ENCODE measurements at places on chromosomes 5 and 9. TPM values are rescaled to one million over a fixed set of nuclear protein-coding genes. Genes with fewer than 3 reads are reported as not detected.

FCN1 gene
- total RNA-seq: not detected

LRRC14B gene
- not detected for total RNA-seq

FBP2 gene
- 0.29 TPM for total RNA-seq

MUSK gene
- 0.18 TPM for total RNA-seq

PLCXD3 gene
- 5.7 TPM for total RNA-seq

CTNND2 gene
- not detected for total RNA-seq

FIBCD1 gene
- 2.8 TPM for total RNA-seq

SPRY4 gene
- total RNA-seq: 31.7 TPM

PRLR gene
- 11.5 TPM for total RNA-seq

LMNB1 gene
- total RNA-seq: 71.8 TPM

ZBTB26 gene
- 2.1 TPM for total RNA-seq

CCDC183 gene
- under 0.01 TPM for total RNA-seq

ARL14EPL gene
- total RNA-seq: 0.29 TPM

NTNG2 gene
- 0.58 TPM for total RNA-seq

PCDHA1 gene
- not detected for total RNA-seq

ZCCHC10 gene
- 7.6 TPM for total RNA-seq

C9 gene
- total RNA-seq: not detected

TAF11L10 gene
- not detected for total RNA-seq

FAM78A gene
- 0.29 TPM for total RNA-seq

SPATA31D4 gene
- not detected for total RNA-seq

PHF24 gene
- total RNA-seq: not detected

AIF1L gene
- not detected for total RNA-seq

LCN9 gene
- not detected for total RNA-seq

TRIM23 gene
- 15.6 TPM for total RNA-seq

FRRS1L gene
- under 0.01 TPM for total RNA-seq

C5orf63 gene
- 2.6 TPM for total RNA-seq

TRPM6 gene
- total RNA-seq: not detected

SEC16A gene
- 40.9 TPM for total RNA-seq

ALDH7A1 gene
- total RNA-seq: 22.9 TPM

PCDHGC5 gene
- total RNA-seq: 1.2 TPM

GZMA gene
- total RNA-seq: not detected

FAM221B gene
- total RNA-seq: not detected

CDH6 gene
- total RNA-seq: 0.29 TPM

TRIM36 gene
- 1.2 TPM for total RNA-seq

LCN15 gene
- not detected for total RNA-seq

COL5A1 gene
- 212 TPM for total RNA-seq

IFNA21 gene
- total RNA-seq: not detected

CDX1 gene
- not detected for total RNA-seq

STKLD1 gene
- total RNA-seq: 1.7 TPM

GFI1B gene
- total RNA-seq: not detected

GGTA1 gene
- total RNA-seq: not detected

SLC36A2 gene
- total RNA-seq: not detected

CER1 gene
- not detected for total RNA-seq

CD274 gene
- total RNA-seq: 3.0 TPM

MYMK gene
- not detected for total RNA-seq

TMC1 gene
- total RNA-seq: not detected

MRPL36 gene
- 76.7 TPM for total RNA-seq

HSD17B3 gene
- total RNA-seq: not detected

ANKRD18A gene
- not detected for total RNA-seq

FBXO38 gene
- 23.7 TPM for total RNA-seq

MARVELD2 gene
- total RNA-seq: 0.71 TPM

RNF20 gene
- total RNA-seq: 18.3 TPM

ELAVL2 gene
- not detected for total RNA-seq

LCN2 gene
- total RNA-seq: not detected

FRMD3 gene
- 0.86 TPM for total RNA-seq

ROPN1L gene
- 1.8 TPM for total RNA-seq

SHOC1 gene
- under 0.01 TPM for total RNA-seq

TRIO gene
- total RNA-seq: 86.8 TPM

NRARP gene
- not detected for total RNA-seq

Measured in myometrial cell (primary cell).